Activated naive CD4-positive, alpha-beta T cell (primary cell): ENCODE measurements at places on chromosomes 16 and 17.

- DNase-seq: no peak
Measured at GRCh38 chr17:64009571-64010402, 10.6 kb downstream of the ICAM2 start.

DNA sequence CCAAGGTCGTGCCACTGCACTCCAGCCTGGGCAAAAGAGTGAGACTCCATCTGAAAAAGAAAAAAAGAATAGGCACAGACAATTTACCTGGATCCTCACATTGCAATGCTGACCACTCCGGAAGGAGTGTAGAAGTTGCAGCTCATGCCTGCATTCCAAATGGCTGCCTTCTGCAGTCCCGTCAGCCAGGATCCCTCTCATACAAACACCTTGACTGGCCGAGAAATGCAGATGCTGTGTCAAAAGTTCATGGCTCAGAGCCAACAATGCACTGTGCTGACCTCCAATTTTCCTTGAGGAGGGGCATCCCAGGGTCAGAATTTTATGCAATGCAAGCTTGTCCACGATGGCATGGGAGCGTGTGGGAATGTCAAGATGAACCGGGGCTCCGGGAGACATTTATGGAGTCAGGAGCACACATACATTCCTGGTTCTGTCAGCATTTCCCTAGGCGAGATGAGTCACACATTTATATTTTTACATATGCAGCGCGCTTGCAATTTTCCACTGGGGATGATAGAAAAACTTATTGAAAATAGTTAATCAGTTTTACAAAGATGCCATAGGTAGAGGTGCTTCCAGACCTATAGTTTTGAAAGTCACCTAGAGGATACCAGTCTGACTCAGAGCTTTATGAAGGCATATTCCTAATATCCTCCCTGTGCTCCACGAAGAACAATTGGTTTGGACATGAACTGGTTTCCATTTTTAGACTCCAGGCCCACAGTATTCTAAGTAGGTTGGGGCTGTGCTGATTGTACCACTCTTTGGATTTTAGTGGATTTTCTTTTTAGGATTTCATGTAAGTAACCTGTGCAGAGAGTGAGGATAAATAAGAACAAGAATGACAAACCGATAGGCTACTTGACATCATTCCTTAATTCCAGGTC is 614.6 kb downstream of the MAF start:
- no peak for DNase-seq

- DNase-seq: no peak
Measured at GRCh38 chr16:10625595-10626357, 45.4 kb upstream of the EMP2 start.

DNA sequence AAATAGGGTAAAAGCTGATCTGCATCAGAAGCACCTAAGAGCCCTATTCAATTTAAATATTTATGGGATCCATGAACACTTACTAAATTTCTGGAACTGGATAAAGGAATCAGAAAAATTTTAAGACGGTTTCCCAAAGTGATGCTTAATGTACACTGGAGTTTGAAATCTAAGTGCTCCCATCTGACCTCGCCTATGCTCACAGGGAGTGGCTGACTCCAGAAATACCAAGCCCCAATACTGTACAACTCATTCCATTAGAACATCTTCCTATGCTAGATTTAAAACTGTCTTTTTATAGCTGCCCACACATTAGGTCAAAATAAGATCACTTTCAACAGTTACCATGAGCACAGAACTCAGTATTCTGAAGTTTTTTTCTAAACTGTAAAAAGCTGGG is 1214.6 kb downstream of the CDH11 start:
- DNase-seq: no peak

DNA sequence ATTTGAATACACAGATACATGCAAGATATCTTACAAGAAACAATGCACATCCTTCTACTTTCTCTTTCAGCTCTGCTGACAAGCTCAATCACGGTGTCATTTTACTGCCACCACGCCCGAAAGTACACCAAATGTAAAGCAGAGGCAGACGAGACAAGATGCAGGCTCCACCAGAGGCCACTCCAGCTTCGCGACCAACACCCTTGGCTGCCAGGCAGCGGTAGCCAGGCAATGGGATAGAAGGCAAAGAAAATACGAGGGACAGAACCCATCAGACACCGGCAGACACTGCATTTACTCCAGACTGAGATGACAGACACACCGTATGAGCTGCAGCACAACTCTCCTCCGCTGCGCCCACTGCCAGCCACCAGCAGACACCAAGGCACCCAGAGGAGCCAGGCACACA is 41.0 kb downstream of the USP22 start:
- no peak for DNase-seq

GRCh38 chr17:45775576-45776011 is 8.5 kb upstream of the CRHR1 start:
- no peak for DNase-seq

- no peak for DNase-seq
Measured at GRCh38 chr17:52885882-52886281, 727.4 kb upstream of the CA10 start.

GRCh38 chr17:60139438-60140285 is 10.1 kb upstream of the CA4 start:
- no peak for DNase-seq

DNA sequence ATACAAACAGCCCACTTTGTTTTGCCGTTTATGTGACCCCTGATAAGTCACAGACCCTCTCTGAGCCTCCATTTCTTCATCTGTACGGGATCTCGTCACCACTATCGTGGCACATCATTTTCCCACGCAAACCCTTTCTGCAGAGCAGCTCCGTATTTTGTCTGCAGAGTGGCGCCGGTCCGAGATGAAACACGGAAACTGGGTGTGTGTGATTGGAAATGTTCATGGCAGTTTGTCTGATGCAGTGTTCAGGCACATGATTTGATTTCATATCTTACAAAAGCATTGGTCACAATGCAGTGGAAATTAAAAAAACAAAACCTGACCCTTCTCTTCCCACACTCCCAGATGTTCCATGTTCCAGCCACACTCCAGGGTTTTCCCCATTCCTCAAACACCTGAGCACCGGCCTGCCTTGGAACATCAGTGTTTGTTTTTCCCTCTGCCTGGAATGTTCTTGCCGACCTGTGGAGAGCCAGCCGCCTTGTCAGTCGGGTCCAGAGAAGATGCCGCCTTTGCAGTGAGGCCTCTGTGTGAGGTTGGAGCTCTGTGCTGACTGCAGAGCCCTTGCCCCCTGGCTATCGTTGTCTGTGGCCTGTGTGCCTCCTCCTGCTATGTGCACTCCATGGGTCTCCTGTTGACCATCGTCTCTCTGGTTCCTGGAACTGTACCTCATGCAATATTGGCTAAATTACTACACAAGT is 39.2 kb downstream of the NT5M start:
- no peak for DNase-seq

DNA sequence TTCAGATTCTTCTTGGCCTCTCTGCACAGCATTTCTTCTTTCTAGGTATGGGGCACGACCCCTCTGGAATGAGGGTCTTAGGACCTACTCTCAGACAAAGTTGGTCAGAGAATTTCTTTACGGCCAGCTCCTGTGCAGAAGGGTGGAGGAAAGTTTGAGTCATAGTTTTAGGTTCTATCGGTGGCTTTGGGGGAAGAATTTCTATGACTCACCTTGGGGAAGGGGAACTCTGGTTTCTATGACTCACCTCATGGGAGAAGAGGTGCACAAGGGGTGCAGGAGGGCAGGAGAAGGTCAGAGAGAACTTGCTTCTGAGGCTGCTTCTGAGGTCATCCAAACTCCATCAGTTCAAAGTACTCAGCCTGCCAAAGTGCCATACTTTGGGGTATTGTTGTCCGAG is 2.5 kb upstream of the ABCC12 start:
- DNase-seq: no peak

DNA sequence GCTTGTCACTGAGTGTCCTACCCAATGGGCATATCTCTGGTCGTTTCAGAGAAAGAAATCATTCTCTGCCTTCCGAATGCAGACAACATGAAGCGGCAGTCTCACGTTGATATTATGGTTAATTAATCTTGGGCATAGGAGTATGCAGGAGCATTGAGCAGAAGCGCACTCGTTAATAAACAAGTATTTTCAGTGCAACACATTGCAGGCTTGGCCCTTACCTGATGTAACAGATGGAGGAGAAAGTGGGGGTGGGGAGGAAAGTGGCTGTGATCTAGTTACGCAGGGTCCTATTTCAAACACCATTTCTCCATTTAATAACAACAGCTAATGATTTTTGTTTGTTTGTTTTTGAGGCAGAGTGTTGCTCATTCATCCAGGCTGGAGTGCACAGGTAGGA is 414.0 kb upstream of the RBFOX1 start:
- no peak for DNase-seq

- no peak for DNase-seq
Measured at GRCh38 chr16:12796498-12796897, 7.2 kb downstream of the CPPED1 start.

DNA sequence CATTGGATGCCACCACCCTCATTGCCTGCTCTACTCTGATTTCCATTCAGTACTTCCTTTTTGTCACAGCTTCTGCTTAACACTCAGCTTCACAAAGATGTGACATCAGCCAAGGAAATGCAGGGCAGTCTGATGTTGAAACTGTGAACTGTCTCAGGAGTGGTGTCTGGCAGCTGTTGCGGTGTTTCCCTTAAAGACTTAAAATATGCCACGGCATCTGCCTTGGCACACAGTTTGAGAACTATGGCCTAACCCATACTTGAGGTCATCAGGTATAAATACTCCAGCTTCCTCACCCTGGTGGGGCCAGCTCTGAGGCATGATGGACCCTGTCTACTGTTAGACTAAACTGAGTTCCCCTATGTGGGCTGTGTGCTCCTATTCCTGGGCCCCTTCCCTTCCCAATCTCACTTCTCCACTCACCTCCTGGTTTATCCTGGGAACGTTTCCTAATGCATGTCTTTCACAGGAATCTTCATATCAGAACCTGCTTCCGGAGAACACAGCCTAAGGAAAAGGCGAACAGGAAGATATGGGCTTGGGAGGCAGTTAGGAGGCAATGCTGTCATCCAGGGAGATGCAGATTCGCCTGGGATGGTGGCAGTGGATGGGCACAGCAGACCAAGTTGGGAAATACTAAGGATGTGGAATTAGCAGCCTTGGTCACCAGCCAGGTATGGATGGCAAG is 96.5 kb downstream of the WSCD1 start:
- DNase-seq: no peak

DNA sequence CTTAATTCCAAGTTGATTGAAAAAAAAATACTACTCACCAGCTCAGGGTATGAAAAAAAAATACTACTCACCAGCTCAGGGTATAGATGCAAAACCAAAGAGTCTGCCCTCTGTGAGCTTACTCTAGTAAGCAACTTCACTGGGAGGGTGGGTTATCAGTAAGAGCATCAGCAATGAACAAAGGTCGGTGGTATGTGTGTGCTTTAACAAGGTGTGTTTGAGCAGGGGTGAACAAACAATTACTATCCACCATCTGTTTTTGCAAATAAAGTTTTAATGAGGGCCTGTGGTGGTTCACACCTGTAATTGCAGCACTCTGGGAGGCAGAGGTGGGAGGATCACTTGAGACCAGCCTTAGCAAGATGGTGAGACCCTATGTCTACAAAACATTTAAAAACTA is 20.0 kb downstream of the NUFIP2 start:
- no peak for DNase-seq

- DNase-seq: no peak
Measured at GRCh38 chr16:26464576-26465266, 602.0 kb upstream of the C16orf82 start.

DNA sequence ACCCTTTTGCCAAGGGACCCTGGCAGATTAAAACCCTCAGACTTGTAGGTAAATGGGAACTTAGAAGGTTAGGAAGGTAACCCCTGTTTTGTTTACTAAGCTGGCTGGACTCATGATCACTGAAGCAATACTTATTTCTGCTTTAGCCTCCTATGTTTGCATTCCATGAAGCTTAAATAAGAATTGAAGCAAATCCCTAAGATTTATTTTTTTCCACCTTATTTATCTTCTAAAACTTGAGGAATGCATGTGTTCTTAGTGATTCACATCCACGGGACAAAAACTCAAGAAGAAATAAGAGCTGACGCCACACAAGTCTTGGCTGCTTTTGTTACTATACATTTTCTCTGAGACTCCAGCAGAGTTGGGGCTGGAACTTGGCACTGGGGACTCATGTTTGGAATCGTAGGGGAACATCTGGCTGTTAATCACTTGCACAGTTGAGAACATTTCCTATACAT is 35.5 kb downstream of the CLUAP1 start:
- DNase-seq: no peak

GRCh38 chr16:78142788-78143187 is 43.3 kb downstream of the WWOX start:
- DNase-seq: no peak

- DNase-seq: no peak
Measured at GRCh38 chr16:3915426-3916260, 35.1 kb upstream of the CREBBP start.

DNA sequence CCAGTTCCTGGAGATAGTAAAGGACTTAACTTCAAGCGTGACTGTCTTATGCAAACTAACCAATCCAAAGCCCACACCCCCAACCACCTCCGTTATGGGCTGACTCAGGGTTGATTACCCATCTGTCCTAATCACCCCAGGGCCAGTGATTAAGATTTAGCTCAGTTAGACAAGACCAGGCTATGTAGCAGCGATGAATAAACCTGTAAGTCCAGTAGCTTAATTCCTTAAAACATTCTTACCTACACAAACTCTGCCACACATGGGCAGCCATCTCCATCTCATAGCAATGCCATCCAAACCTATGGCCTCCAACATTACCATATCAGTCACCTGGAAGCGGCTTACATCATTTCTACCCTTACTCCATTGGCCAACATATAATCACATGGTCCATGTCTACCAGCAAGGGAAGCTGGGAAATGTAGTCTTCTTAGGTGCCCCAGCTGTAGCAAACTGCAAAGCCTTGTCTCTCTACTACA is 266.7 kb downstream of the SHISA9 start:
- no peak for DNase-seq

DNA sequence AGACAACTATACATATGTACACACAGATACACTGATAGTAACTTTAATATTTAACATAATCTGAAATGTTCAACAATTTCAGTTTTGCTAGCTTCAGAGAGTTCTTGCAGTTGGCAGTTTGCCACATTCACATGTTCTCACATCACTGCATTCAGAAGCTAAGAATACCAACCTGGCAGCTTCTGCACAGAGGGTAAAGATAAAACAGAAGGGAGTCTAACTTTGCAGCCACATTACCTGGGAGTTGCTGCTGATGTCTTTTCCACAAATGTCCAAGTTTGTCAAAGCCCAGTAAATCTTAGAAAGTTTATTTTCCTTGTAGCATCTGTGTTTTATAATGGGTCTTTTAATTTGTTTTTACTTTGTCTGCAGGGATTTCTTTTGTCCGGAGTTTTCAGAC is 332.0 kb downstream of the BCAS3 start:
- no peak for DNase-seq

DNA sequence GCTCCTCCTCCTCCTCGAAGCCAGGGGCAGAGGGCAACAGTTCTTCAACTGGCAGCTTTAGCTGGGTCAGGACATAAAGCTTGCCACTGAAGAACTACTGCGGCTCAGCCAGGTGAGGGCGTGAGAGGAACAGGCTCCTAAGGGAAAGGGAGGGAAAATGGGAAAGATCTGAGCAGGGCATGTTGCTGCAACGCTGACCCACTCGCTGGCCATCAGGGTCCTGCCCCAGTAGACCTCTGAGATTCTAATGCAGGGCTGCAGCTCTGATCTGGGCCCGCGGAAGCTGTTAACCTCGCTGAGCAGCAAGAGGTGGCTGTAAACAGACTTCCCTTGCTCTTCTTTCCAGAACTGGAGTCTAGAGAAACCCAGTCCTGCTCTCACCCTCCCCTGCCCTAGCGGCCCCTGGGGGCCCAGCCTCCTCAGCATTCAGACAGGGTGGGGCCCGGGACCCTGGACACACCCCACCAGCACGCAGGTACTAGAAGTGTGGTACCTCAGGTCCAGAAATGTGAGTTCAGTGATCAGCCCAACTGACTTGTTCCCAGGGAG is 3.8 kb upstream of the TLCD2 start:
- no peak for DNase-seq

- no peak for DNase-seq
Measured at GRCh38 chr16:86827521-86827920, 249.2 kb downstream of the FOXL1 start.
